Globus pallidus (tissue), 1 donor: ENCODE measurements at places on chromosomes 11 and 22.
A peak's percentile ranks its signal among the peaks of the same experiment; 100 is the strongest.

DNA sequence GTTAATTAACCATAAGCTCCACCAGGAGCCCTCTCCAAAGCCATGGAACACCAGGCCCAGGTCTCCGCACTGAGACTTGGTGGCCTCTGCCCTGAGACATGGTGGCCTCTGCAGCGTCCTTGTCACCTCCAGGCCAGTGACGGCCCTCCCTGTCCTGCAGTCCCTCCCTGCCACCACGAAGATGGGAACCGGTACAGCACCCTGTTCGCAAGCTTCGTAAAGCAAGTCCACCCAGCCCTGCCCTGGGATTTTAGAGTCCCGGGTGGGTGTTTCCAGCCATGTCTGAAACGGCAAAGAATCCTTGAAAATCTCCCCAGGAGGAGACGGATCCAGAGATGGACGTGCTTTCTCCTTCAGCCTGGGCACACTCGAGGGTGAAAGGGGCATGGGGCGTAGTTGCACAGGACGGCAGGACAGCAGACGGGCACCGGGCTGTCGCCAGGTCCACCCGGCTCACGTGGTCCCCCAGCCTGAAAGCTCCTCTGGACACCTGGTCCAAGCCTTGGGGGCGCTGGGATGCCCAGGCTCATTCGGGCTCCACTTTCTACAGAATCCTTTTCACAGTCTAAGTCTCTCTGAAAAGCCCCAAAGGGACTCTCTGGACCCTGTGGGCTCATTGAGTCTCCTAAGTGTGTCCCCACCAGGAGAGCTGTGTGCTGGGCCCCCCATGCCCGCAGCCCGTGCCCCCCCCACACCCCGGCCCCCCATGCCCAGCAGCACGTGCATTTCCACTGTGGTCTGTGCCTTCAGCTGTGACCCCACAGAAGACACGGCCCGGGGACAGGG is 456.2 kb downstream of the BRD1 start:
- no peak for DNase-seq

DNA sequence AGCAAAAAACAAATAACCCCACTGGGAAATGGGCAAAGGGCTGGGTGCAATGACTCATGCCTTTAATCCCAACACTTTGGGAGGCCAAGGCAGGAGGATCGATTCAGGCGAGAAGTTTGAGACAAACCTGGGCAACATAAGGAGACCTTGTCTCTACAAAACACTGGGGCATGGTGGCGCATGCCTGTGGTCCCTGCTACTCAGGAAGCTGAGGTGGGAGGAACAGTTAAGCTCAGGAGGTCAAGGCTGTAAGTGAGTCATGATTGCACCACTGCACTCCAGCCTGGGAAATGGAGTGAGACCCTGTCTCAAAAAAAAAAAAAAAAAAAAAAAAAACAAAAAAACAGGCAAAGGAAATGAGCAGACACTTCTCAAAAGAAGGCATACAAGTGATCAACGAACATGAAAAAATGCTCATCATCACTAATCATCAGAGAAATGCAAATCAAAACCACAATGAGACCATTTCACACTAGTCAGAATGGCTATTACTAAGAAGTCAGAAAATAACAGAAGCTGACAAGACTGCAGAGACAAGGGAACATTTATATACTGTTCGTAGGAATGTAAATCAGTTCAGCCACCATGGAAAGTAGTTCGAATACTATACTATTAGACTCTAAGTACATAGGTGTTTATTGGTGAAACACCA is 48.2 kb upstream of the SMCO4 start:
- no peak for DNase-seq

GRCh38 chr22:25134028-25134427 is 65.6 kb upstream of the CRYBB3 start:
- no peak for DNase-seq

- DNase-seq = peak; percentile 76
These were observed 1.6 kb downstream of the SUN2 start for GRCh38 chr22:38753948-38754750.

DNA sequence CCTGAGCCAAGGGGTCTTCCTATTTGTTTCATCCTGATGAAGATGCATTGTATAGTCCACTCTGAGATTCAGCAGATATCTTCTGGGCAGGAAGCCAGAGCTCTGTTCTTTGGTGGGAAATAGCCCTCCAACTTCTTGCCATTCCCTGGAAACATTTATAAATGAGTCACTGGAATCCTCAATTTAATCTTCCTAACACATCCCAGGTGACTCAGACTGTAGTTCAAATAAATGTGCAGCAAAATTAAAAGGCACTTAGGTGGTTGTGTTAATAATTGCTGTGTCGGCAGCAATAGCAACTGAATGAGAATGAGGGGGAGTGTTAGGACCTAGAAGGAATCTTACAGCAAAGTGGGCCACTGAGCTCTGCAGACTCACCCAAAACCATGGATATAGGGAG is 108.6 kb downstream of the INSC start:
- no peak for DNase-seq

- no peak for DNase-seq
These were observed 5.5 kb upstream of the IFITM10 start for GRCh38 chr11:1755692-1756561.

DNA sequence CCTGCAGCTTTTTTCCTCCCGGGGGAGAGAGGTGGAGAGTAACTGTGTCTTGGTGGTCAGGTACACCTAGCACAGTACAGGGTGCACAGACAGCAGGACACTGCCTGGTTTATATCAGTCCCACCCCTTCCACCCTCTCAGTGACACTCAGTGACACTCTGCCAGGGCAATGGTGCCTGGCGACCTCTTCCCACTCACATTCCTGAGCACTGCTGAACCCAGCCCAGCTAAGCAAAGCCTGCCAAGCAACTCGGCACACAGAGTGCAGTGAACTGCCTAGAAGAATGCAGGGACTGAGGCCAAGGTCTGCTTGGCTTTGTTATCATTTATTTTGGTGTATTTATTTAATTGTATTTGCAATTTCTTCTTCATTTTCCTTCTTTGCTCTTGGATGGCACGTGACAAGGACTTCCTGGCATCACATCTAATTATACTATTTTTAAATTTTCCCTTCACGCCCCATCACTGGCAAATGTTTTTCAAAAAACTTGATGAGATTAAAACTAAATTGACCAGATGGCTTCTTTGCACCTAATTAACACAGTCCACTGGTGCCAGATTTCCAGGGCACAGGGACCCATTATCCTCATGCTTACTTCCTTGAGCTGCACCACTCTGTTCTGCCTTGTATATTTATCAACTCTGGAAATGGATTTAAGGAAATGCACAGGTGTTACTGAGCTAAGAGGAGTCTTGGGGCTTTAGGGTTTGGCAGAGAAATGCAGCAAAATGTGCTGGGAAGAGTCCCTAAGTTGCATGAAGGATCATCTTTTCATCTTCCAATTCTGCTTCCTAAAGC is 205.6 kb downstream of the ADAMTS15 start:
- no peak for DNase-seq

DNA sequence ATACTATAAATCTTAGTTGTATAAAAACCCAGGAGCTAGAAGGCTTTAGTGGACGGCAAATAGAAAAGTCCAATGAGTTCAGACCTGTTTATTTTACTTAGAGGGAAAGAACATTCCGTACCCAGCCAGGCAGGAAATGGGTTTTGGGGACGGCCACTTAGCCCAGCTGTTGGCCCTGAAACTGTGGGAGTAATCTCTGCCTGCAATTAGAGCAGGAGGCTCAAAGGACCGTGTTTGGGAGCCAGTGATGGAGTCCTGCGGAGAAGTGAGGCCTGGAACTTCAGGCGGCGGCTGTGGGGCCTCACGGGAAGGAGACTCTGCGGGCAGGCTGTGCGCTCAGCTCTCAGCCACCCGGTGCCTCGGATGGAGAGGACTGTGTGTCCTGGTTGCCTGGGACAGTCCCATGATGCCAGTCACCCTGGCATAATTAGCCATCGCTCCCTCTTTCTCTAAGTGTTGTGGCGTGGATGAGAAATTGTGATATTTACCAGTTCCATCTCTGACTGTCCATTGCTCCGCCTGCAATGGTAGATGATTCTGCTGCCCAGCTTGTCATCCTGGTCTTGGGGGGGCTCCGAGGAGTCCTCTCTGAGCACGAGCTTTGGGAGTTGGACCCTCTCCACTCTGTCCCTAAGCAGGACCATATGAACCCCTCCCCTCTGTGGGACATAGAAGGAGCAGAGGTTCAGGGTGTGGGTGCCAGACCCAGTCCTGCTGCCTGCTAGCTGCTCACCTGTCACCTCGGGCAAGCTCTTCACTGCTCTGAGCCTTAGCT is 530.3 kb downstream of the TBC1D22A start:
- no peak for DNase-seq

GRCh38 chr11:134485316-134485715 is 73.3 kb upstream of the B3GAT1 start:
- DNase-seq = no peak

DNA sequence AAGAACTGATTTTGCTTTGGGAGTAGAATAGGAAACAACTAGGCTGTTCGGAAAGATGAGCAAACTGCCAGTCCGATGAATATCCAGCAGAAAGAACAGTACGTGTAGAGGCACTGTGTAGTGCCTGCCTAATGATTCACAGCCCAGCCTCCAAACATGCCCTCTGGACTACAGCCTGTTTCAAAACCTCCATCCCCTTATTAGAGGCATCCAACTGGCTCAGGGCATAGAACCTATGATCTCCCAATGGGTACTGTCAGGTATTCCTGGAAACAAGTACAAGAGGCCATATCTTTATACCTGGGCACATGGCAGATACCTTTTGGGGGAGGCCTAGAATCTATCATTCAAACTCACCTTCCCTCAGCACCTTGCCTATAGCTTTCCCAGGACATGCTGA is 4.9 kb downstream of the RRP8 start:
- no peak for DNase-seq

DNA sequence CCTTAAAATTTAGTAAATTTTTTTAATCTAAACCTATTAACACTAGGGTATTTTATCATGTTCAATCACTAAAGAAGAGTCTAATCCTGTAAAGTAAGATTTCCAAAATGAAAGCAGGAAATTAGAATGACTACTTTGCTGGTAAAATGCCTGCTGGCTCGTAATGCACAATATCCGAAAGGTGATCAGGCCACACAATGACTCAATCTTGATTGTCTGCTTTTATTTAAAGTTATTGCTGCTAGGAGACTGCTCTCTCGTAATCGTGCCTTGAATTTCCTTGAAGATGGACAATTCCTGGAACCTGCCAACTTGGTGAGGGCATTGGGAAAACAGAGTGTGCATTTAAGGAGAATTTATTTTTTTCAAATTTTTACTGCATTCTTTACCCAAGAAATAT is 1786.5 kb upstream of the RAG2 start:
- DNase-seq = no peak

- DNase-seq = no peak
These were observed 6.9 kb downstream of the C11orf68 start for GRCh38 chr11:65911682-65912568.

GRCh38 chr11:41714101-41714500 is 254.6 kb upstream of the LRRC4C start:
- DNase-seq = no peak

- no peak for DNase-seq
These were observed 792.6 kb upstream of the RAG2 start for GRCh38 chr11:37390576-37391083.

GRCh38 chr11:119666061-119666460 is 62.9 kb downstream of the NECTIN1 start:
- DNase-seq = no peak

DNA sequence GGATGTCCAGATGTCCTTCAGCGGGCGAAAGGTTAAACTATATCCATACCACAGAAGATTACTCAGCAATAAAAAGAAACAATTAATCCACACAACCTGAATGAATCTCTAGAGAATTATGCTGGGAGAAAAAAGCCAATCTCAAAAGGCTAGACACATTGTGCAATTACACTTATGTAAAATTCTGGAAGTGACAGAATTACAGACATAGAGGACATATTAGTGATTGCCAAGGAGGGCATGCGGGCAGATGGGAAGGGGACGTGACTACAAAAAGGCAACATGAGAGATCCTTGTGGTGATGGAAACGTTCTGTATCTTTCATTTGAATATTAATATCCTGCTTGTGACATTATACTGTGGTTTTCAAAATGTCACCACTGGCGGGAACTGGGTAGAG is 103.5 kb upstream of the BMAL1 start:
- no peak for DNase-seq
